ENCODE measurements at places on chromosomes 11 and 22.

- DNase-seq = no peak
These were observed 21.4 kb downstream of the TPBGL start for GRCh38 chr11:75261902-75262361.

DNA sequence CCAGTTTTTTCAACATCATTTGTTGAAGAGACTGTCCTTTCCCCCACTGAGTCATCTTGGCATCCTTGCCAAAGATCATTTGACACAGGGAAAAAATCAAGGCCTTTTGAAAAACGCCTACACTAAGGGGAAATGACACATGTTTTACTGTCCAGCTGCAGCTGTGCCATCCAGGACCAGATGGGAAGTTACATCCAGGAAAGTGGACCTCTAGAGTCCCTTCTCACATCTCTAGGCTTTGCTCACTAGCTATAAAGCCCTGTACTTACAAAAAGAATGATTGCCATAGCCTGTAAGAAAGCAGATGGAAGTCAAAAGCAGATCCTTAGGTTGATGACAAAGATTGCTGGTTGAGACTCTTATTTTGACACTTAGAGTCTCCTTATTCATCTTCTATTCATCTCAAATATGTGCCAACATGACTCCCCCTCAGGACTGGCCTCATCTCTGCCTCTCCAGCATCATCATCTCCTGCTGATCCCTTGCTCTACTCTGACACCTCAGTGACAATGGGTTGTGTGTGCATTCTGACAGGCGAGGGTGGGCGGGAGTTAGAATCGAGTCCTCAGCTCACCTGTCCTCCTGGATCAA lies 22.8 kb downstream of the OSBP2 start:
- peak; percentile 26 for DNase-seq

DNA sequence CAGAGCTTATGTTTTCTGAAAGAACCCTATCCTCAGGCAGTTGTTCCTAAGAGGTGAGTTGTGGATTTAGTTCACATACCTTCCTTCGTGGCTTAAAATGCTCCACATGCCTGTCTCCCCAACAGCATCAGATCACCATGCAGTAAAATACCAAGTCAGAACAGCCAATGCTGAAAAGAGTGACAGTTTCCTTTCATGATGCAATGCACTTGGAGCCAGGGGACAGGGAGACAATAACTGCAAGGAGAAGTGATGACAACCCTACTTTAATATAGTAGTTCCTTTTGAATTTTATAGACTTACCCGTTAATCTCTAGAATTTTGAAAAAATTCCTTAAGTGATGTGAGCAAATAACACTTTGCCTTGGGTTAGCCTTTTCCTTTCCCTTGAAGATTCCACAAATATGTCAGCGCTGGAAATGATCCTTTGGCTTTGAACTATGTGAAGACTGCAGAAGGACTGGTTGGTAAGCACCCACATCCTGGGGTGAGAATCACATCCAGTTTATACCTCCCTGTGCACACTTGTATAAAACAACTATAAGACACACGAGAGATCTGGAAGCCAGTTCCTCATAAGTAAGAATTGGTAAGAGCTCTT lies 71.2 kb downstream of the PIWIL4 start:
- DNase-seq = no peak

- DNase-seq = no peak
These were observed 425.5 kb upstream of the CADM1 start for GRCh38 chr11:115929618-115930129.

- no peak for DNase-seq
These were observed 496.0 kb downstream of the MIAT start for GRCh38 chr22:27153386-27153785.

GRCh38 chr11:64100360-64100759 lies 64.6 kb downstream of the FLRT1 start:
- DNase-seq = no peak

DNA sequence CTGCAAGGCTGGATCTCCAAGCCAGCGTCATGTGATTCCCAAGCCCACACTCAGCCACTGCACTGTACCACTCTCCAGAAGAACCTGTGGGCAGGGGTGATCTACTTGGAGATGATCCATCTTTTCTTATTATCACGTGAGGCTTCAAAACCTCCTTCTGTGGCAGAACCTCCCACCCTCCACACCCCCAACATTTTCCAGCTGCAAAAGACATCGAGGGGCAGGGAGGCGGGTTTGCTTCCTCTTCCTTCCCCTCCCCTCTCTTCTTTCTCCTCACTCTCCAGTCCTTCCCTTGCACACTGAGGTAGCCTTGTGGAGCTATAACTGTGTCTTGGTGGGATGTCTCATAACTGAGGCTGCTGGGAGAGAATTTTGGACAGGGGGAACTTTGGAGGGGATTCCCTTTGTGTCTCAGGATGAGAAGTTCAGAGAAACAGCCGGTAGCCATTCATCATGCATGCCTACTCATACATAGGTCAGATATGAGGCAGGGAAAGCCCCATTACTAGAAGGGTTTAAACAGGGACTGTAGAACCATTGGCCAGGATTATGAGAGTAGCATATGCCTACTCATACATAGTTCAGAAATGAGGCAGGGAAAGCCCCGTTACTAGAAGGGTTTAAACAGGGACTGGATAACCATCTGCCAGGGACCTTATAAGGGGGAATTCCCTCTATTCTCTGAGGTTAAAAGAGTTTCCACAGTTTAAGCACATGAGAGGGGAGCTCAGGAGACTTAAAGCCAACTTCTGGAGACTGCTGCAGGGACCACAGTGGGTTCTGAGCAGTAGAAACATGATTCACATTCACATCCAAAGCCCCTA lies 420.7 kb upstream of the CADM1 start:
- no peak for DNase-seq

- no peak for DNase-seq
These were observed 37.1 kb upstream of the HMGXB4 start for GRCh38 chr22:35220221-35220620.
